Activated T-cell treated with anti-CD3 and anti-CD28 coated beads, Interleukin-2, amount 50 U/mL, for 1 hour (primary cell): ENCODE measurements at places on chromosomes 4 and X.

GRCh38 chr4:123990310-123990870, 593.8 kb downstream of the SPRY1 start:
- no peak for DNase-seq

- no peak for DNase-seq
These were observed 265.4 kb downstream of the GASK1B start for GRCh38 chr4:157907226-157907946.

DNA sequence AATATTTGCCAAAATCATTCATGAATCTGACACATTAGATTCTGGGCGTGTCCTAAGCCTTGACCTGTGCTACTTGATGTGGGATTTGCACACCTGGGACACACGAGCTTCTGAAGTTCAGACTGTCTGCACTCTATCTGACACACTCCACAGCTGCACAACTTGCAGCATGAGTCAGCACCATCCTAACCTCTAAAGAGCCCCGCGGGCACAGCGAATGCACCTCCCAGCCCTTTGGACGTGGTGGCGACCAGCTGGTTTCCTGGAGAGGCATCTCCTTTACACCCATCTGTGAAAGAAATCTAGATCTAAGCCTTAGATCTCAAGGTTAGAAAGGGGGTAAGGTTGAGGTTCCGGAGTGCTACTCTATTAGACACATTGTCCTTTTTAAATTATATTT, 69.2 kb downstream of the SORBS2 start:
- DNase-seq: no peak

DNA sequence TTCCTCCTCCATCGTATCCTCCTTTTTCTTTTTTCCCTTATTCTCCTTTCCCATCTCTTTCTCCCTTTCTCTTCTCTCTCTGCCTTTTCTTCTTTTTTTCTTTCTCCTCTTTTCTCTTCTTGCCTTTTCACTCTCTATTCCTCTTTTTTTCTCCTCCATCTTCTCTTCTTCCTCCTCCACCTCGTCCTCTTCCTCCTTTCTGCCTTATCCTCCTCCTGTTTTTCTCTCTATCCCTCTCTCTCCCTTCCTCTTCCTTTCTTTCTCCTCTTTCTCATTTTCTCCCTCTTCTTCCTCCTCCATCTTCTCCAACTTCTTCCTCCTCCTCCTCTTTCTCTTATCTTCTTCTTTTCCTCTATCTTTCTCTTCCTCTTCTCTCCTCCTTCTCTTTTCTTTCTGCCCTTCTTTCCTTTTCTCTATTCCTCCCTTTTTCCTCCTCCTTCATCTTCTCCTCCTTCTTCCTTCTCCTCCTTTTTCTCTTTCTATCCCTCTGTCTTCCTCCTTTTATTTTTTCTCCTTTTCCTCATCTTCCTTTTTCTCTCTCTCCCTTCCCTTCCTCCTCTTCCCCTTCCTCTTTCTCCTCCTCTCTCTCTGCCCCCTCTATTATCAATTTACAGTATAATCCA, 269.1 kb downstream of the DHRSX start:
- no peak for DNase-seq

DNA sequence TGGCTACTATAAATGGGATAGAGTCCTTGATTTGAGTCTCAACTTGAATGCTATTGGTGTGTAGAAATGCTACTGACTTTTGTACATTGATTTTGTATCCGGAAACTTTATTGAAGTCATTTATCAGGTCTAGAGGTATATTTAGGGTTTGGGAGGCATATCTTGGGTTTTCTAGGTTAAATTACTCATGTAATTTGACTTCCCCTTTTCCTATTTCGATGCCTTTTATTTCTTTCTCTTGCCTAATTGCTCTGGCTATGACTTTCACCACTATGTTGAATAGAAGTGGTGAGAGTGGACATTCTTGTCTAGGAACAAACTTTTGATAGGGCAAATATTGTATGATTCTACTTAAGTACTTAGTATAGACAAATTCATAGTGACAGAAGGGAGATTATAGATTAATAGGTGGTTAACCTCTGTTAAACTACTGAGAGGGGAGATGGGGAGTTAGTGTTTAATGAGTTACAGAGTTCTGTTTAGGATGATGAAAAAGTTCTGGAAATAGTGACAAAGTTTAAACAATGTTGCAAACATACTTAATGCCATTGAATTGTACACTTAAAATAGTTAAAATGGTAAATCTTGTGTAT, 22.8 kb upstream of the HSPA4L start:
- DNase-seq: no peak

GRCh38 chr4:166312166-166312565, 439.1 kb downstream of the TLL1 start:
- no peak for DNase-seq

DNA sequence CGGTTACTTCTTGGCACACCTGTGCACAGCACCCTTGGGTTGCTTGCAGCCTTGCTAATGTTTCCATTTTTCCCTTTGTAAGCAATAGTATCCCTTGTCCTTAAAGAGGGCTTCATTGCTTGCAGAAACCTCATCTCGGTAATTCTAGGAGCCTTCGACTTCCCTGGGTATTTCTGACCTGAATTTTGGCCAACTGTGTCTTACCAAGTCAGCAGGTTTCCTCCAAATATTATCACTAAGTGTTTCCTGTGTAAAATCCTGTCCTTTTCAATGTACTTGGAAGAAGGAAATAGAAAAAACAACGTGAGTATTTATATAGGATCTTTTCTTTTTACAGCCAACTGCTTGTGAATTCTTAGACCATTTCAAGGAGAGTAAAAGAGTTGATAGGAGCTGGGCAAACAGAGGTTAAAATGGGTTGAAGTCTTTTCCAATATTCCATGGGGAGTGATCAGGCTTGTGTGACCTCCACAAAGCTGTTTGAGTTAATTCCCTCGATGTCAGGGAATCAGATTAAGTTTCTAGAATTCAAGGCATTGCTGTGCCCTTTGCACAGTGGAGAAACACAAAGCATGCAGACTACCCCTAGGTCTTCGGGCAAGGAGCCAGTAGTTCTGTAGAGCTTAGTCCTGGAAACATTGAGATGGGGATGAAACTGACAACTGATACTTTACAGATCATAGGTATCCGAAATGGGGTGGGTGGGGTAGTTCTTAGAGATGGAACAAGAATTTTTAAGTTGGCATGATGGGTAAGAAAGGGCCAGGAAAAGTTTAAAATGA, 209.9 kb downstream of the CPE start:
- no peak for DNase-seq

DNA sequence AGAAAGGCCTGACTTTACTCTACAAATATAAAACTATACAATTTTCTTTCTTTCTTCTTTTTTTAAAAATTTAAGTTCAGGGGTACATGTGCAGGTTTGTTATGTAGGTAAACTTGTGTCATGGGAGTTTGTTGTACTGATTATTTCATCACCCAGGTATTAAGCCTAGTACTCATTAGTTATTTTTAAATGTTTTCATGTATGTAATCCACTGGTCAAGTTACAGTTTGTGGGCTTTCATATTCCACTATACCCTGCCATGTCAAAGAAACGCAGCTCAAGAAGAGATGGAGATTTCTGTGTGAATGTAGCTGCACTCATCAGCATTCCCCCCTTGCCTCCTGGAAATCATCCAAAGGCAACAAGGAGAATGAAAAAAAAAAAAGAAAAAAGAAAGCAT, 31.2 kb upstream of the SPRY1 start:
- DNase-seq: no peak

- no peak for DNase-seq
These were observed 1.0 kb upstream of the GUCY1B1 start for GRCh38 chr4:155757745-155758265.

DNA sequence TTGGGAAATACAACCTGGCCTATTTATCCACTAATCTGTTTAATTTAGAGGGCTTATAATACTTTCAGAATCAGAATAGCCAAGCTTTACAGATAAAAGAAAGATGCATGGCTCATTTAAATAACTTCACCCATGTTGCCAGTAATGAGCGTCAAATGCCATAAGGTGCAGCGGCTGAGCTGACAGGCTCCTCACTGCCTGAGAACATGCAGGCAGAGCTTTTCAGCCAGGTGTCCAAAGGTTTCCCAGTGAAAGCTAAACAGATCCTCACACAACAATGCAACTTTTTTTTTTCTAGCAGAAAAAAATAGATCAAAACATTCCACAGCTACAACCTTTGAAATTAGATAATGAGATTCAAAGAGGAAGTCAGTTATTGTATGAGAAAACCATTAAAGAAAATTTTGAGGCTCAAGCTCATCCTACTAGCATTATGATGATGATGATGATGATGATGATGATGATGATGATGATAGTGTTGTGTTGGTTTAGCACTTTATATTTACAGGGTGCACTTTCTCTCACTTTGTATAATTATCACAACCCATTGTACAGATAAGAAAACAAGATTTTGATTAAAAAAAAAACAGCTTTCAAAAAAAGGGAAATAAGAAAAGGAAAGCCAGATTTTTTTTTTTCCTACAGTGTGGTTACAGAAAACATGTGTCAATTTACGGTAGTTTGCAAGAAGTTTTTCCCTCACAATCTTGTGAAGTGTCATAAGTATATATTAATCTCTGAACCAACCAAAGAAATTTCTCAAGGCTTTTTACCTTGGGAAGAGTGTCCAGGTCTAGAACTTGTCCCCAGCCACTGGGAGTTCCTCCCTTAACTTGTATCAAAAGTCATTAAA, 12.2 kb upstream of the TNIP3 start:
- DNase-seq: no peak
